ENCODE measurements at places on chromosomes 12 and 14.

DNA sequence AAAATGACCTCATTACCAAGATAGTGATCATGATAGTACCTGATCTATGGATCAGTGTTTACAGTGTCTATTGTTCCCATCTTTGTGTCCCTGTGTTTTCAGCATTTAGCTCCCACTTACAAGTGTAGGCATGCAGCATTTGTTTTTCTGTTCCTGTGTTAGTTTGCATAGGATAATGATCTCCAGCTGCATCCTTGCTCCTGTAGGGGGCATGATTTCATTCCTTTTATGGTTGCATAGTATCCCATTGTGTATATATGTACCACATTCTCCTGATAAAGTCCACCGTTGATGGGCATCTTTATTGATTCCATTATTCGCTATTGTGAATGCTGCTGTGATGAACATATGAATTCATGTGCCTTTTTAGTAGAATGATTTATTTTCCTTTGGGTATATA lies 215.4 kb upstream of the NAV3 start:
- DNase-seq: no peak

DNA sequence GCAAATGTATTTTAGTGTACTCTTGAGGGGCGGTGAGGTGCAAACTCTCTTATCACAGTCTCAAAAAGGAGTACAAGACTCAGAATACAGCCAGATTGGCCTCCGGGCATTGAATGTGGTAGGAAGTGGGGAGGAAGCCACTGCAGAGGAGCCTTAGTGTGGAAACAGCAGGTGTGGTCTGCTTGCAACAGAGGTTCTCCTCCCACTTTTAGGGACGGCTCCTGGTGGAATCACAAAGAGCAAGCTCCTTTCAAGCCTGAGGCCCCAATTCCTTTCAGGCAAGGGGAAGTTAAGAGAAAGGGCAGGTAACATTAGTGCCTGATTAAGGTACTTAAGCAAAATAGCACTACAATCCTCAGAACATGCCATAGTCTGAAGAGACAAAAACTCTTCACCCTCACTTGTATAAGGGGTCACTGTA lies 23.7 kb upstream of the SLC2A3 start:
- no peak for DNase-seq

- DNase-seq: no peak
Observed at GRCh38 chr12:2161473-2161872, 108.7 kb downstream of the CACNA1C start.

GRCh38 chr14:92426237-92426636 lies 87.3 kb upstream of the RIN3 start:
- no peak for DNase-seq

GRCh38 chr14:69519204-69520100 lies 34.9 kb downstream of the PLEKHD1 start:
- DNase-seq: peak; percentile 21

GRCh38 chr12:113314121-113314529 lies 20.8 kb downstream of the SLC8B1 start:
- DNase-seq: no peak

GRCh38 chr14:52352061-52352491 lies 38.0 kb downstream of the PTGER2 start:
- DNase-seq: no peak

- no peak for DNase-seq
Observed at GRCh38 chr12:63313139-63313538, 162.1 kb upstream of the AVPR1A start.
